HCEC 1CT (cell line): ENCODE measurements at places on chromosomes 13 and 19.

- DNase-seq, result no peak
These were observed at the start of gene METTL21C for GRCh38 chr13:102694937-102695336. METTL21C (minus strand) TSS chr13:102695044; CDS start chr13:102694498, 546 bp downstream.

DNA sequence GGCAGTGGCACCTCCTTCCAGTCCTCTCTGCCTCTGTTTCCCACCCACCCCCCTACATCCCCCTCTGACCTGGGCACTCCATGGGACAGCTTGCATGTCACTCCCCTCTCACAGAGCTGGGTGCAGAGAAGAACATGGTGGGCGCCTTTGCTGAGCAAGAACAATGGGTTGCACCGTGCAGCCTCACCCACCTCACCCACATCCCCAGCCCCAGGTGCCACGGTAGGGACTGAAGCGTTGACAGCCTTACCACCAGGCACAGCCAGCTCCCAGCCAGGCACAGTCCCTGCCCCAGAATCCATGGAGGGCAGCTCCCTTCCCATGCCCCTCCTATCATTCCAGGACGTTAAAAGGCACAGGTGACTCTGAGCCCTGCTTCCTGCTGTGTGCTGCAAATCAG lies 93.1 kb upstream of the VSTM2B start:
- DNase-seq, result no peak

DNA sequence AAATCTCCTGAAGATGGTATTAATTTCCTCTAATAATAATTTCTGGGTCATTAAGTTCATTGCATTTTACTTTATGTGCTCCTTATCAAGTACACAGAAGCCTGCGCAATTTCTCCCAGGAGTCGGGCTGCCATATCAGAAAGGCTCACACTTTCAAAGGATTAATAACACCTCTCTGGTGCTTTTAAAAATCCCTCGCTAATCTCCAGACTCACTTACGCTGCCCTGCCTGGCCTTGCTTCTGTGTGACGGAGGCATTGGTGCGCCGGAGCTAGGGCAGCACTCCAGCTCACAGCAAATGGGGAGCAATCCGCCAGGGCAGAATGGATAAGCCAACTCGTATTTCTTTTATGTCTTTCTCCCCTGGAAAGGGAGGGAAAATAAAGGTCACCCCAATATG lies 300.8 kb downstream of the EFNB2 start:
- no peak for DNase-seq

- no peak for DNase-seq
These were observed 137.2 kb downstream of the MZT1 start for GRCh38 chr13:72590091-72590740.

DNA sequence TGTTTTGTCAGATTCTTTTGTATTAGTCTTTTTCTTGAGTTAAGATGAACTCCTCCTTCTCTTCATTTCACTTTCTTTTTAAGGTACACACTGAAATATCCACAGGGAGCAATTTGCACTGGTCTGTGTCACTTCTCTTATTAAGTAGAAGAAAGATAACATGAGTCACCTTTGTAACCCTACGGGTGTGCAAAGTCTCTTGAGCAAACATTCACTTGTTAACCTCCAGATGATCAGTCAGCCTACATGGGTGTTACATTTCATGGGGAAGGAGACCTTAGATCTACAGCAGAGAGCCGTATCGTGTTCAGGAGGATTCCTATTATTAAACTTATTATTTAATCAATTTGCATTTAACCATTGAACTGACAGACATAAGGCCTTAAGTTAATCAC lies 5.1 kb downstream of the ZNF507 start:
- no peak for DNase-seq

DNA sequence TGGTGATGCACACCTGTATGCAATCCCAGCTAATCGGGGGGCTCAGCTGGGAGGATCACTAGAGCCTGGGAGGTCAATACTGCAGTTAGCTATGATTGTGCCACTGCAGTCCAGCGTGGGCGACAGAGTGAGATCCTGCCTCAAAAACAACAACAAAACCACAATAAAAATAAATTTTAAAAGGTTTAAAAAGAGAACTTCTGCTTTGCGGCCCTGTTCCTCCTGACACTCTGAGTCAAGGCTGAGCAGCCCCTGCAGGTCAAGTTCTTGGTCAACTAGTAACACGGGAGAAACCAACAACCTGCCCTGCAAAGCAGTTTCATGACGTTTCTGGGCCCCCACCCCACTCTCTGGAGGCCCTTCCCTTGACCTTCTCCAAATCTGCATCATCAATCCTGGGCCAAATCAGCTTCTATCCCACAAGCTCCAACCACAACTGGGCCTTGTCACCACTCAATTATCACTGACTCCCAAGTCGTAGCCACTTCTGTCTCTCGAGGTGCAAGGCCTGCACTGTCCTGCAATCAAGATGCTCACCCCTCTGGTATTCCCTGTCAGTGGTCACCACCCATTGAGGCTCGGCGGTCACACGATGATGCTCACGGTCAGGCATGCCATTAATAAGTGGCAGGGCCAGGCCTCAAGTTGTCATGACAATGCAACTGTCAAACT lies 7.5 kb downstream of the ELAVL1 start:
- DNase-seq, result no peak

DNA sequence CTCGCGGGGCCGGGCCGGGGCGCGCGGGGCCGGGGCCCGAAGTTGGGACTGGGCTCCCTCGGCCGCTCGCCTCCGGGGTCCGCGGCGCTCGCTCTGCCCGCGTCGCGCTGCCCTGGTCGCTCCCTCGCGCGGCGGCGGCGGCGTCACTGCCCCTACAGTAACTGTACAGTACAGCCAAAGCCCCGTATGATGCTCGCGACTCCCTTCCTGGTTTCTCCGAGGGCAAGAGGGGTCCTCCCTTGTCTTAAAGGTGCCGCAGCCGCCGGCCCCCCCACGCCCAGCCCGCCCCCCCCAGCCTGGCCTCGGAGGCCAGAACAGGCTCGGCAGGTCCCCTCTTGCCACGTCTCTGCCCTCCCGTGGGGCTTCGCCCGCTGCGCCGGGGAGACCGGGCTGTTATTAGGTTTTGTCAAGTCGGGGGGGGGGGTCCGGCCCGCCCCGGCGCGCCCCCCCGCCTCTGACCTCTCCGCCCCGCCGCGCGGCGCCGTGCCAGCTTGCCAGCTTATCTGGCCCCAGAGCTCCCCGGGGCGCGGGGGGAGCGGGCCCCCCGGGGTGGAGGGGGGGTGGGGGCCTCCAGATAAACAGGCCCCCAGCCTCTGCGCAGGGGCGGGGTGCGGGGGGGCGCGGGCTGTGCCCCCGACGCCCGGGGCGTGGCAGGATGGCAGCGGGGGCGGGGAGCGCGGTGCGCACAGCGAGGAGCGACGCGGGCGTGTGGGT lies at the start of gene ZBTB7A:
TSS of gene ZBTB7A (minus strand) at position 218 of the 714 bp plus-strand sequence. CDS start 11,667 bp downstream, outside the sequence.
- DNase-seq, result peak; percentile 74

- DNase-seq, result no peak
These were observed 23.9 kb downstream of the CCDC70 start for GRCh38 chr13:51885651-51886050.

GRCh38 chr19:30670562-30671366 lies 298.6 kb downstream of the ZNF536 start:
- DNase-seq, result no peak

DNA sequence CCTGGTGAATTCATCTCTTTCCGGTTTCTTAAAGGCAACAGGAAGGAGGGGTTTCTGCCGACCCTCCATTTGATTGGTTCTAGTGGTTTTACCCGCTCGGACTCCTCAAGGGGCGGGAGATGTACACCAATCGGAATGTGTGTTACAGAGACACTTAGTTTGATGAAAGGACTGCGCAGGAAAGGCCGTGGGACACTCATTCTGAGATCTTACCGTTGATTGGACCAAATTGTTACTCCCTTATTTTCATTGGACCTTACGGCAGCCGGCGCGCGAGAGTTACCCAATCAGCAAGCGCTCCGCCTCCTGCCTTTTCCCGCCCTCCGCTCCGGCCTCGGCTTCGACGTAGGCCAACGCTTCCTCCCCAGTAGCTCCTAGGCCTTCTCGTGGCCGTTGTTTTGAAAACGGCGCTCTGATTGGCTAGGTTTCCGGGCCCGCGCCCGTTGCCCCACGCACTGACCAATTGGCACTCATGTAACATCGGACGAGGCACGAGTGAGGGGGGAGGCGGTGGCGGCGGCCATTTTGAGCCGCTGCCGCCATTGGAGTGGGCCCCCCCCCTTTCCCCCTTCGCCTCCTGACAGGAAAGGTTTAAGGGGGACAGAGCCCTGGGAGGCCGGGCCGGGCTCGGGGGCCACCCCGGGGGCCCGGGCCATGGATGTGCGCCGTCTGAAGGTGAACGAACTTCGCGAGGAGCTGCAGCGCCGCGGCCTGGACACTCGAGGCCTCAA lies at the start of gene HNRNPUL1:
TSS of gene HNRNPUL1 (plus strand) at position 523 of the 731 bp plus-strand sequence. CDS start at position 655, 132 bp downstream.
- peak; percentile 100 for DNase-seq

DNA sequence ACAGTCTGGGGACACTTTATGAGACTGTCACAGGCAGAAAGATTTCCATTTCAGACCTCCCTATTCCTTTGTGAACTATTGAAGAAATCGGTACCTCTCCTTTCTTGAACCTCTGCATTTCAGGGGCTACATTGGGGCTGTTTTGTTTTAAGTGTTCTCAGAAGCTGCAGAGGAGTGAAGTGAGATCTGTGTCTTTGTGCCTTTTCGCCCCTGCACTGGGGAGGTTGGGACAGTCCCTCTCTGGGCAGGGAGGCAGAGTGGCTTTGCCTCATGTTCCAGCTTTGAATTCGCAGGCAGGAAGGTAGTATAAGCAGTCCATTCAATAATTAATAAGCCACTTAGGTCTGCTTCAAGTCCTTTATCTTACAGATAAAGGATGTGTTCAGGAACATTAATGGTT lies 9.5 kb upstream of the AMER2 start:
- DNase-seq, result no peak

GRCh38 chr13:46168341-46168740 lies 13.6 kb downstream of the LCP1 start:
- DNase-seq, result peak; percentile 5

- DNase-seq, result no peak
These were observed 481.9 kb downstream of the COG6 start for GRCh38 chr13:40137400-40137799.

- DNase-seq, result no peak
These were observed 65.1 kb downstream of the ZNF823 start for GRCh38 chr19:11673608-11674041.

- no peak for DNase-seq
These were observed 204.9 kb downstream of the USP12 start for GRCh38 chr13:26966701-26967080.

GRCh38 chr13:21341637-21342422 lies 117.3 kb downstream of the ZDHHC20 start:
- DNase-seq, result no peak

GRCh38 chr19:31385744-31386143 lies 36.5 kb upstream of the TSHZ3 start:
- DNase-seq, result no peak

DNA sequence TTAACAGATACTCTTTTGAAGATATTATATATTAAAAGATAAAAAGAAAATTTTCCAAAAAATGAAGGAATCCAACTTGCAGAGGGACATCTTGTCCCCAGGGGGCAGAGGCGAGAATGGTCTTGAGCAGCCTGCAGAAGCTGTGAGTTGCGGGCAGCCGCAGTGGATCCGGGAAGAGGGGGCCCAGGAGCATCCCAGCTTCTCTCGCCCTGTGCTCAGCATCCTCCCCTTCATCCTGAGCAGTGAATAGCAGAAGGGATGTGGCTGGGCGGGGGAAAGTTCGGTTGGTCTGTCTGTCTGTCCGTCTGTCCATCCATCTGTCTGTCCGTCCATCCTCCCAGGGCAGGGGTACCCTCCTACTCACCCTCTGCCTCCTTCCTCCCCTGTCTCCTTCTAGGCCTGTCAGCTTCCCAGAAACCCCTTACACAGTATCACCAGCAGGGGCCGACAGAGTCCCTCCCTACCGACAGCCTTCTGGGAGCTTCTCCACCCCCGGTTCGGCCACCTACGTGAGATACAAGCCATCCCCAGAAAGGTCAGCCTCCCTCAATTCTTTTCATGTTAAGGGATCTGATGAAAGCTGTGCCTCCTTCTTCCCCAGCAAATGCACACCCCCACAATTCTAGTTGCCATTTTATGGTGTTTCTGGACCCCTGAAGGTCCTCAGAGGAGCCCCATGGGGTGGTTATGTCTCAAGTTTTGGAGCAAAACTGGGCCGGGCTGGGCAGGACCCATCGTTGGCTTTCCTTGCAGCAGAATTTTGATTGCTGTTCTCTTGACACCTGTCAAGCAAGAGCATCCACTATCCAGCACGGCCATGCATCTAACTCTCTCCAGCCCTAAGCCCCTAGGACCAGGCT lies 81.6 kb downstream of the DPF1 start:
- peak; percentile 22 for DNase-seq

DNA sequence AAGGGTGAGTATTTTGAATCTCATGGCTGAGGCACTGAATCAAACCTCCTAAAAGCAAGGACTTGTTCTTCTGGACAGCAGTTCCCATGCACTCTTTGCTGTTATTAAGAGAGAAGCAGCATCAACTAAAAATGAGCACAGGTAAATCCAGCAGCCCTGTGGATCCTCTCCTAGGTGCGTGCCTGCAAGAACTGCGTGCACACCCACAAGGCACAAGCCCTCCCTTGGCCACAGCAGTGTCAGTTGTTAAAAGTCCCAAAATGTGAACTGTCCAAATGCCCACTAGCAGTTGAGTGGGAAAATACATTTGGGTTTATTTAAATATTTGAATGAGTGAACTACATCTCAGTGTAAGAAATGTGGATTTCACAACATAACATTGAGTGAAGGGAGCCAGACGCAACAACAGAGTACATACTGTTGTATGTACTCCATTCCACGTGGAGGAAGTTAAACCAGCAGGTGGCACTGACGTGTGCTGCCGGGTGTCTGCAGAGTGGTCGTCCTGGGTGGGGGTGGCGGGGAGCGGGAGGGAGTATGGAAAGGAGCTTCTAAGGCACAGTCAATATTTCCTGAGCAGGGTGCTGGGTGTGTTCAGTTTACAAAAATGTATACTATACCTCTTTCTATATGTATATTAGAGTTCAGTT lies 266.4 kb downstream of the NALCN start:
- DNase-seq, result peak; percentile 49

DNA sequence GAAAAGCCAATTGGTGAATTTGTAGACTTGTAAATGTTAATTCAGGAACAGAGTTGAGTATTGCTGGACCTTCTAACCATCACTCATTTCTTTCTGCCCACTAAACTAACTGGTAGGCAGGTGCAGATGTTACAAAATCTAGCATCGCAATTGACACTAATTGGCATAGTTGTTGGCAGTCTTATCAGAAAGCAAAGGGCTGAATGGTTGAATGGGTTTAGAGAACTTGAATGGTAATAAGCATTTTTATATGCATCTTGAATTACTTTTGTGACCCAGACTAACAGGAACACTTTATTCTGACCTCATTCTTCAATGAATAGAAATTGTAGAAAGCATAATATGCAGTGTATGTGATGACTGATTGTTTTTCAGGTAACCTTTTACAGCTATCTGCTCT lies 189.1 kb downstream of the GGACT start:
- no peak for DNase-seq

DNA sequence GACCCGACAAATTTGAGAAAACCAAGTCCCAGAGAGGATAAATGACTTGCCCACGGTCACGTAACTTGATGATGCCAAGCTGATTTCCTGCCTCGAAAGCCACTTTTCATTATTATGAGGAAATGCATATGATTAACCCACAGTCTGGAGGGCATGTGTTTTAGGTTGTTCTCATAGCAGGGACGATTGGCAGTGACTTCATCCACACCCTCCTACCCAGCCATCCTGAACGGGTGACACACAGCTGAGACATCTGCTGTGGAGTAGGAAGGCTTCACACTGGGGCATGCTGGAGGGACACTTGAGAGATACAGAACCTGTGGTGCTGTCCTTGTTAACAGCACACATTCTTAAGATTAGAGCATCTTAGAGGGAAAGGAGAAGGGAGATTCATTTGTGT lies 65.4 kb upstream of the WDFY2 start:
- DNase-seq, result no peak
